ENCODE measurements at places on chromosomes 4 and X.

- H3K27me3 ChIP-seq, result peaks cover 29% of the 10 kb centered on the region
- no peak overlapping the region for H3K4me3 ChIP-seq
- H3K27ac ChIP-seq, result no peak overlapping the region
- DNase-seq, result no peak
- no peaks in the 10 kb centered on the region for H3K36me3 ChIP-seq
- H3K4me1 ChIP-seq, result no peaks in the 10 kb centered on the region
Observed at GRCh38 chr4:101801958-101802357, 11.4 kb downstream of the BANK1 start.

DNA sequence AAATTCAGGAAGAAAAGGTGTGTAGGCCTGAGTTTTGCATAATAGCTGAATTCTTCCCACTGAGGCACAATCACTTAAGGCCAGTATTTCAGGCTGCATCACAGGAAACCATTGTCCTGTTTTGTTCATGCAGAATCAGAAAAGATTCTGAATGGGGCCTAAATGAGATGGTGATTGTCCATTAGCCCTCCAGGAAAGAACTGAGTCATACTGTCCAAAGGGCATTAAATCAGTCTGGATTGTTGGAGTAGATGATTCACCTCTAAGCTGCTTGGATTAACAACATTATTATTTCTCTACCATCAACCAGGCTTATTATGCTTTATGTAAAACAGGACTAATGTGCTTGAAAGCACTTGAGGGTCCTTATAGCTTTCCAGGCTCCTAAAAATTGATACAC lies 36.2 kb downstream of the CT47B1 start:
- H3K4me3 ChIP-seq, result no peak overlapping the region
- no peak for DNase-seq
- H3K36me3 ChIP-seq, result no peaks in the 10 kb centered on the region

DNA sequence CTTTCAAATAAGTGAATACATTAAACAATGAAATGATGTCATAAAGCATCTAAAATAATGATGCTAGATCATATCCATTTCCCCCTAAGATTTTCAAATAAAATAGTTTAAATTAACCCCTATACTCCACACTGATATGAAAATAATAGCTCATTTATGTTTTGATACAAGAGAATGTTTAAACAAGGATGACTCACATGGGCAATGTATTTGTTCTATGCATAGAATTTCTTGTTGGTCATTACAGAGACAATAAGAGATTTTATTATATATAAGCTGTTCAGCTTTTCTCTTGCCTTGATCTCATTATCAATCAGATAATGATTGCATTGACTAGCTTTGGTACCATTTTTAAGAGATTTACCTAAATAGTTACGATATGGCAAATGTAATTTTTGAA lies 411.7 kb downstream of the ARHGAP24 start:
- no peaks in the 10 kb centered on the region for H3K36me3 ChIP-seq
- no peak overlapping the region for H3K4me3 ChIP-seq
- no peaks in the 10 kb centered on the region for H3K27me3 ChIP-seq

DNA sequence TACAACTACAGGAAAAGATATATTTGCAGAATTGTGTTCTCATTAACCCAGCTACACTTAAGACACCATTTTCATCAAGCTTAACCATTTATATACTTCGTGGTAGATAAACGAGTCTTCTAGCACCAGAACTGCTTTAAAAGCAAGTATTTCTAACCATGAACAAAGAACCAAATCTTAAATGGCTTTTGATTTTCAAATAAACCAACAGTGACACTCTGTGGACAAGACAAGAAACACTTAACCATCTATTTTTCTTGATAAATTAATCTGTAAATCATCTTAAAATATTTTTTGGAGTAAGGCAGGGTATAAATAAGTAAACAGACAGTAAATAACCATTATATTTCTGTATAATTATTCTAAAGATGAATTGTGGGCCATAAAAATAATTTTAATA lies 10.2 kb downstream of the BEND2 start:
- H3K27ac ChIP-seq, result no peak overlapping the region
- no peaks in the 10 kb centered on the region for H3K4me1 ChIP-seq
- no peak overlapping the region for H3K4me3 ChIP-seq
- no peak for DNase-seq

- H3K27me3 ChIP-seq, result peaks cover 24% of the 10 kb centered on the region
- no peaks in the 10 kb centered on the region for H3K36me3 ChIP-seq
- no peak for DNase-seq
- no peaks in the 10 kb centered on the region for H3K4me1 ChIP-seq
- no peak overlapping the region for H3K27ac ChIP-seq
- no peak overlapping the region for H3K4me3 ChIP-seq
Observed at GRCh38 chr4:185933078-185933581, 121.1 kb upstream of the SORBS2 start.

Measured in central memory CD8-positive, alpha-beta T cell (primary cell).